Activated naive CD4-positive, alpha-beta T cell (primary cell): ENCODE measurements at places on chromosomes 5 and 9.

- peak; percentile 21 for DNase-seq
These were observed at the start of gene MCIDAS for GRCh38 chr5:55226934-55227663. Gene MCIDAS (minus strand): TSS chr5:55227315. CDS start chr5:55227138, 177 bp downstream.

- no peak for DNase-seq
These were observed 125.7 kb downstream of the ELAVL2 start for GRCh38 chr9:23700359-23700758.

DNA sequence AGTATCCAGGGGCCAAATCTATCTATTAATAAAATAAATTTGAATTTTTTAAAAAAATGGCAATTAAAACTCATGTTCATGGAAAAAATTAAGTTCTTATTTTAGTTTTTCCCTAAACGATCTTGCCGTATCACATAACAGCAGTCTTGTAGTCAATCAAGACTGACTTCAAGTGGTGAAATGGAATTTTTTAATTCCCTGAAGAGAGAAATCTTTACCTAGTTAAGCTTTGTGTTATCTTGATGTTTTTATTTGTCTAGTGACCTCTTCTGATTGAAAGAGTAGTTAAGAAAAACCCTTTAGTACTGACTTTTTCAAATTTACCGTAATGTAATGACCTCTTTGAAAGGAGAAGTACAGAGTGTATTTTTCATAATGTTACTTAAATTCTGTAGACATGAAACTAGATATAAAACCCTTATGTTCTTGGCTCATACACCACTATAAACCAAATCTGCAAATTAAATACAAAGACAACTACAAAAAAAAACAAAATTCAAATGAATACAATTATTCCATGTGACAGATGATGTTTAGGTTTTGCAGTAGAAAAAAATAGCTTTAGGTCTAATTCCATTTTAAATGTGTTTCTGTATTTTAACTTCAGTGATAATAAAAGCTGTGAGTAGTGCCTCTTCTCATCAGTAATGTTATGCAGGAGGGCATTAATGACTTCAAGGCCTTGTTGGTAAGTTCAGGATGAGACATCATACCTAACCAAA, 19.8 kb downstream of the TGFBR1 start:
- no peak for DNase-seq

GRCh38 chr9:123863164-123863855, 66.6 kb downstream of the DENND1A start:
- DNase-seq, result no peak

- no peak for DNase-seq
These were observed 45.2 kb upstream of the FYB1 start for GRCh38 chr5:39264528-39264927.

- DNase-seq, result no peak
These were observed 68.2 kb downstream of the MELK start for GRCh38 chr9:36640771-36641381.

DNA sequence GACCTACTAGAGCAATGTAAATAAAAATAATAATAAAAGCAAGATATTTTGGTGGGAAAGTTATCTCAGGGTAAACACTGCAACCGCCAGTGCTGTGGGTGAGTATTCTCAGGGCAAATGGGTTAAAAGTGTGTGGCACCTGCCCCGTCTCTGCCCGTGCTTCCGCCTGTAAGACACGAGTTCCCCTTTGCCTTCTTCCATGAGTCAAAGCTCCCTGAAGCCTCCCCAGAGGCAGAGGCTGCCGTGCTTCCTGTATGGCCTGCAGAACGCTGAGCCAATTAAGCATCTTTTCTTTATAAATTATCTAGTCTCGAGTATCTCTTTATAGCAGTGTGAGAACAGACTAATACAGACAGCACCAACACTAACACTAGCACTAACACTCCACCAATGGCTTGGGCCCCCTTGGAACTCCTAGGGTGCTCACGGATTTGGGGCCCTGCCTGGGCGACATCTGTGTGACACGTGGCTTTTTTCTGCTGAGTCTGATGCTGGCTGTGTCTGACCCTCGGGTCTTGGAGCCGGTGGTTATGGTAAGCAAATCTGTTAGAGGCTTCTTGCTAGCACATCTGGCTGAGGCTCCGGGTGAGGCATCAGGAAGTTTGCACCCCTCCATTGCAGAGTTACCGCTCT, 10.6 kb downstream of the PLEKHG4B start:
- DNase-seq, result no peak
